ENCODE measurements at places on chromosomes 3 and 15.

- DNase-seq: no peak
Observed at GRCh38 chr3:172221547-172221946, 182.2 kb downstream of the FNDC3B start.

- no peak for DNase-seq
Observed at GRCh38 chr3:94293793-94294195, 230.9 kb downstream of the NSUN3 start.

GRCh38 chr3:114375608-114376421, 82.0 kb downstream of the TIGIT start:
- DNase-seq: no peak

GRCh38 chr3:115254492-115255196, 107.6 kb upstream of the ZBTB20 start:
- no peak for DNase-seq

GRCh38 chr3:42098171-42098570, 7.0 kb downstream of the TRAK1 start:
- DNase-seq: no peak
